Effector CD8-positive, alpha-beta T cell (primary cell): ENCODE measurements at places on chromosomes 1 and 21.

DNA sequence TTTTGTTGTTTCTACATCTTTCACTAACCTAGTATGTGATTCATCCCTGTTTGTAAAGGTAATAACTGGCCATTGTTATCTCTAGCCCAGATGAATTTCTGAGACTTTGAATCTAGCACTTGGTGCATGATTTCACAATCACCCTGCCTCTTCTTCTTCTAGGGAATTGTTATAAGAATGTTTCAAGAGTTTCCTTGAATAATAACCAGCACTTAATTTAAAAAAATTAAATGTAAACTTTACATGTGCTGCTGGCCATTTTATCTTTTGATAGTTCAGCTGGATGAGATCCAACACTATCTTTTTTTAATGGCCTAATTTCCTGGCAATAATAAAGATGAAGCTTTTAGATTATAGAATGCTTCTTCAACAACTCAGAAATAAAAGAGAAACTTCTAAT lies 31.8 kb downstream of the UBE2U start:
- no peak for DNase-seq

- DNase-seq, result no peak
Measured at GRCh38 chr1:87800006-87800405, 471.3 kb downstream of the LMO4 start.

- DNase-seq, result no peak
Measured at GRCh38 chr21:24737296-24737850, 869.9 kb downstream of the MRPL39 start.

DNA sequence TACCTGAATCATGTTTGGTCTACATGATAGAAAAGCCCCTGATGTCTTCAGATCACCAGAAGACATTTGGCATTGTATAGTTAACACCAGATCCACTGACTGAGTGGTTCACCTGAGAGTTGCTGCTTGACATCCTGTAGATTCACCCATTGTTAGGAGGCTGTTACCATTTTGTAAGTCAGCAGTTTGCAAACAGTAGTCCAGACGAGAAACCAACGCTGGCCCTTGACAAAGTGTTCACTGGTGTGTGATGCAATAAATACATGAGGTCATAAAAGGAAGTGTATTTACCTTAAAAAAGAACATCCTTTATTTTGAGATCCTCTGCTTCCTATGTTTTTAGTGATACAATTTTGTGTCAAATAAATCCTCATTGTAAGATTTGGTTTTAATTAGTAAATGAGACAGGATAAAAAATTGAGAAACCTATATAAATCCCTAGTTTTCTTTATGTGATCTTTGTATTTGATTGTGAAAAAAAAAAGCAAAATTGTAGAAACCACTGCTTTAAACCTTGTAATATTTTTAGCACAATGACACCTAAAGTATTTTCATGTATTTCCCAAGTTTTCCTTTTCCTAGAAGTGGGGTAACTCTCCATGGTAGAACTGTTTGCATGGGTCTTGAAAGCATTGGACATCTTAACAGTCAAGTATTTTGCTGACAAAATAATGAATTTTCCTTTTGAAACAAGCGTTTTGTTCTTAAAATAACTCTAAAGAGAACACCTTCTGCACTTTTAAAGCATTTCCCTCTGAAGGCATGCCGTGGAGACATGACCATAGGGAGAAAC lies 204.3 kb downstream of the FGGY start:
- no peak for DNase-seq

DNA sequence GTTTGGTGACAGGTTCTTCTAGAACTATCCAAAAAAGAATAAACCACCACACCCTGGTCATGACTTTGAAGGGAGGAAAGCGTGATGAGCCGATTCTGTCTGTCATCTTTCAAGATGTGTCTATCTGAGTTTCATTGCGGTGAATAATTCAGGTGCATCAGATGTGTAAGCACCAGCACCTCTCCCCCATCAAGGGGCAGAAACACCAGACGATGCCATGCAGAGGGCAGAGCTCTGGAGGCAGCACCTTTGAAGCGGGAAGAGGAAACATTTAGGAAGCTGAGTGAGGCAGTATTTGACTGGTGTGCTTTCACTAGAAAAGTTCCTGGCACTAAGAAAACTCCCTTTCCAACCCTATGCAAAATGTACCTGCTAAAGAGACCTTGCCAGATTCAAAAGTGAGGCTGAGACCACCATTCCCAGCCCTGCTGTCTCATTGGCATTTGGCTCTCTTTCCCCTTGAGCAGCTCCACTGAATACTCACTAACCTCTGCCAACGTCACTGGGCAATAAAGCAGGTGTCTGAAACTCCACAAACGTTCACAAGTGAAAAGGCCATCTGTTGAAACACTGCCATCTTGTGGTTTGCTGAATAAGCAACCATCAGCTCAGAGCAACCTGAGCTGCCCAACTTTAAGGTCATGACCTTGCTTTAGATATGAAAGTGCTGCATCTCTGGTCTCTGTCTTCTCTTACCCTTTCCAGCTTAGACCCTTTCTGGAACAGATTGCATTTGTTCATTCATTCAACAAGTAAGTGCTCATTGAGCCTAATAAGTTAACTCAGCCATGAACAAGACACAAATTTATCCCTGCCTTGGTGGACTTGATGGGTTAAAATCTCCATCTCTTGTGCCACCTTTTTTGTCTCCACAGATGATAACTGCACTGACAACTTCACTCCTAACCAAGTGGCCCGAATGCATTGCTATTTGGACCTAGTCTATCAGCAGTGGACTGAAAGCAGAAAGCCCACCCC lies 228.6 kb downstream of the PAPPA2 start:
- no peak for DNase-seq

GRCh38 chr1:194309269-194309668 lies 1122.9 kb upstream of the B3GALT2 start:
- DNase-seq, result no peak

- peak; percentile 31 for DNase-seq
Measured at GRCh38 chr21:44299458-44300261, at the start of gene PFKL. PFKL (plus strand) TSS chr21:44300053; CDS start chr21:44300106, 53 bp downstream.

GRCh38 chr1:42684139-42684538 lies 1.9 kb downstream of the YBX1 start:
- no peak for DNase-seq
